ENCODE measurements at places on chromosomes 7 and 10.

- DNase-seq: no peak
Observed at GRCh38 chr10:27457261-27457945, 46.7 kb upstream of the RAB18 start.

GRCh38 chr7:130733931-130734814, at the start of gene KLF14:
KLF14 (minus strand) TSS chr7:130734207; CDS start chr7:130734033, 174 bp downstream.
- DNase-seq: no peak

DNA sequence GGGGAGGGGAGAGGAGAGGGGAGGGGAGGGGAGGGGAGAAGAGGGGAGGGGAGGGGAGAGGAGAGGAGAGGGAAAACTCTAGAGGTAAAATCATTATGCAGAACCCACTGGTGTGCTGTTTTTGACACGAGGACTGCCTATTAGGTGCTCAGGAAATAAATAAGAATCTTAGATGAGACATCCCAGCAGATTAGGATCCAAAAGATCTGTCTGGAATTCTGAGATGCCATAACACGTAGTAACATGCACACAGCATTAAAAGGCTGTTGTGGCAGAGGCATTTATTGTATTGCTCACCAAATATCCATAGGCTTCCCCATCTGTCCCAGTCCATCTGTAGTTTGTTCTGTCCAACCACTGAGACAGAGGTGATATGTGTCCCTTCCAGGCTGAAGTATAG, 40.8 kb upstream of the KMT2E start:
- no peak for DNase-seq

- DNase-seq: peak; percentile 48
Observed at GRCh38 chr7:121530227-121531174, 134.4 kb upstream of the FAM3C start.

DNA sequence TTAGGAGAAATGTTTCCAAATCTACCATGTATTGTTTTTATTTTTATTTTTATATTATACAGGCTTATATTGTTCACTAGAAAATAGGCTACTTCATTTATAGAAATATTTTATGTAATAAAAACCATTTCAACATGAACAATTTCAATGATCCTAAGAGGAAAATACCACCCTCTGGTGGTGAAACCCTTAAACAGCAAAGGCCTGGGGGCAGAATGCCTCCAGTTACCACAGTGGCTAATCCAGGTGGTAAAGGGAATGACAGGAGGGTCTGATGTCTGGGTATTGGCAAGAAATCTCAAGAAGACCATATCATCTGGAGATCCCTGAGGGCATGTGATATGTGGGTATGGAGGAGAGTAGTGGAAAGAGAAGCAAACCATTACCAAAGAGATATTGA, 19.3 kb downstream of the MACC1 start:
- DNase-seq: no peak

DNA sequence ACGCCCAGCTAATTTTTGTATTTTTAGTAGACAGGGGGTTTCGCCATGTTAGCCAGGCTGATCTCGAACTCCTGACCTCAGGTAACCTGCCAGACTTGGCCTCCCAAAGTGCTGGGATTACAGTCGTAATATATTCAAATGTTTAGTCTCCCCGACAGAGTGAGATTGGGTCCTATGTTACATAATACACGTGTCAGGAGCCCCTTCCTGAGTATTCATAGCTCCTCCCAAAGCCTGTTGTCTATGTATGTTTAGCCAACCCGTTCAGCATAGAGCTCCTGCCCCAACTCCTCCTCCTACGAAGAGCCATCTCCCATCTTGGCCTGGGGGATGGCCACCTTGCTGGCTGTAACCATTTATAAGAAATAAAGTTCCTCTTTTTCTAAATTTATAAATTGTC, 2.7 kb upstream of the PPP2R2D start:
- DNase-seq: no peak

GRCh38 chr7:143452495-143452894, 9.2 kb downstream of the TAS2R60 start:
- DNase-seq: no peak

DNA sequence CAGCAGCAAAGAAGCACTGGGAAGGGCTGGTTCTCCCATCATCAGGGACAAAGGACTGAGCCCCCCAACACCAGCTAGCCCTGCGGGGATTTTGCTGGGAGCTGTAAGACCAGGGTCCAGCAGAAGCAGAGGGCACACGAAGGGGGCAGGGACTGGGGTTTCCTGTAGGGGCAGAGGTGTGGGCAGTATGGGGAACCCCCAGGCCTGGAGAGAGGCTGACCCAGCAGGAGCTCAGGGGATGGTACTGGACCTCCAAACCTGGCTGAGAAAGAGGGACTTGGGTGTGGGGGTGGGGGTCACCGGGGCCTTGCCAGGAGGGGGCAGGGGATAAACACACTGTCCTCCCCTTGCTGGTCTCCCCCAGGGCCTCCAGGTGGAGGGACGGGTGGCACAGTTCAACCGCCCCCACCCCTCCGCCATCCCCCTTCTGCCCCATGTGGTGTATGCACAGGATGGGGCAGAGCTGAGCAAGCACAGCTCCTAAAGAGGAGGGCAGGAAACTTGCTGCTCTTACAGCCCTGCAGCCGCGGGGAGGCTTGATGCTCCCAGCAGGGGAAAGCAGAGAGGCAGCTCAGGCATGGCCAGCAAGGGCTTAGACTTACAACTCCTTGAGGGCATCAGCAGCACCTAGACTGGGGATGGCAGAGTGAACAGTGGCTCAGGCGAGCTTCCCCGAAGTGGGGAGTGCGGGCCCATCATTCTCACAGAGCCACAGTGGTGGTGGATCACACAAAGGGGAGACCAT, 12.4 kb upstream of the RET start:
- DNase-seq: no peak

- DNase-seq: no peak
Observed at GRCh38 chr7:17063045-17063383, 181.2 kb upstream of the AGR3 start.

DNA sequence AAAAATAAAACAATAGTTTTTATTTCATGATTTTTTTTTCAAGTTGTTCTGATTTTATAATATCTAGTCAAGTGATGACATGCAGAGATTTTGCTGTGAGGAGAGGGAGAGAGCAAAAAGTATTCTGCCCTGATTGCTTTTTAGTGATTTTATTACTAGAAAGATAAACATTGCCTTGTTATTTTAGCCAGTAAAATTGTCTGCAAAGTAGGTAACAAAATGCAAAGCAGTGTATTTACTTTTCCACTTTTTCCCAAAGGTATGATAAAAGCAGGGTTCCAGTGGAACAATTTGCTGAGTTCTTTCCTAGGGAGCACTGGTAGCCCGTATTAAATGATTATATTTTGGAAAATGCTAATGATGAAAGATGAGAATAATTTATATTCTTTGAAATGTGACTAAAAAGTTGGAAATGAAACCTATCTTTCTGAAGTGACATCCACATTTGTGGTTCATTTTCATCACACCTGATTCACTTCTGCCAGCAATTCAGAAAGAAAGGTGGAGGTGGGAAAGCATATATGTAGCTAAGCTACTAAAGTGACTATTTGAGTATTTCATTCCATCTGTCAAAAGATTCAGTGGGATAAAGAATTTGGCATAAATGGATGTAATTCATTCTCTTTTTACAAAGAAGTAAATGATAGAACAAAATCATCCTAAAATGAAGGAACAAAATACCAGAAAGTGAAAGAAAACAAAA, 300.3 kb downstream of the ADK start:
- no peak for DNase-seq

DNA sequence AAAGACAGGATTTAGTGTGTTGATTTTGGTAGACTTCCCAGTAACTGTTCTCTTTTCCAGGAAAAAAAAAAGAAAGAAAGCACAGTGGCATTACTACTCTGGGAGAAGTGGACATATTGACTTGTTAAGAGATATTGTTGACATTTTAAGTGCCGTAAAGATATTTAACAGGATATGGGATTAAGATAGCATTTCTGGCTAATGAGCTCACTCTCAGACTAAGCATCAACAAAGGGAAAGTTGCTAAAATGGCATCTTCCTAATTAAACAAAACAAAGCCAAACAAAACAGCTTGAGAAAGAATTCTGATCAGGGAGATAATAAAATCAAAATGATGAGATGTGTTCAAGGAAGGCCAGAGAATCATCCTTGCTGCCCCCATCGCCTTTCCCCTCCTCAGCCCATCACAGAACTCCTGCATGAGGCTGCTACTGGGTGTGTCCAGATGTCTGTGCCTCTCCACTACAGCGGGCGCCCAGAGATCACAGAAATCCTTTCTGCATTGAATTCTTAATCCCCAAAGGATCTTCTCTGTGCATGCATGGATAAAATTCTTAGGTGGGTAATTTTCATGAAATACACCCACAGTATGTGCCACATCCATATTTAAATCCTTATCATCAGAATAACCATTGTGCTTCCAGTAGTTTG, 270.5 kb downstream of the POU6F2 start:
- no peak for DNase-seq

DNA sequence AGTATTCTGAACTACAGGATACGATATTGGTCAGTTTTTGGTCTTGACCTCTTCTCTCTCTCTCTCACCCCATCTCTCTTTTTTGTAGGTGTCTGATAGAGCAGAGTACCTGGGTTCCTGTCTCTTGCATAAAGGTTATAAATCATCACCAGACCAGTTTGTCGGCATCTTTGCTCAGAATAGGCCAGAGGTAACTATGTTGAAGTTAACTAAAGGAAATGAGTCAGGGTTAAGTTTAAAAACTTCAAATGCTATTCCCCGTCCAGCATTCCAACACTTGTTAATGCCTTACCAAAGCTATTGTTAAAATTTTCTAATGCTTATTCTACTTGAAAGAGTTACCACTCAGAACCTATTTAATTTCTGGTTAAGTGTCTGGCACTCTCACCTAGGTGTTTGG, 30.7 kb downstream of the ACSL5 start:
- DNase-seq: no peak

DNA sequence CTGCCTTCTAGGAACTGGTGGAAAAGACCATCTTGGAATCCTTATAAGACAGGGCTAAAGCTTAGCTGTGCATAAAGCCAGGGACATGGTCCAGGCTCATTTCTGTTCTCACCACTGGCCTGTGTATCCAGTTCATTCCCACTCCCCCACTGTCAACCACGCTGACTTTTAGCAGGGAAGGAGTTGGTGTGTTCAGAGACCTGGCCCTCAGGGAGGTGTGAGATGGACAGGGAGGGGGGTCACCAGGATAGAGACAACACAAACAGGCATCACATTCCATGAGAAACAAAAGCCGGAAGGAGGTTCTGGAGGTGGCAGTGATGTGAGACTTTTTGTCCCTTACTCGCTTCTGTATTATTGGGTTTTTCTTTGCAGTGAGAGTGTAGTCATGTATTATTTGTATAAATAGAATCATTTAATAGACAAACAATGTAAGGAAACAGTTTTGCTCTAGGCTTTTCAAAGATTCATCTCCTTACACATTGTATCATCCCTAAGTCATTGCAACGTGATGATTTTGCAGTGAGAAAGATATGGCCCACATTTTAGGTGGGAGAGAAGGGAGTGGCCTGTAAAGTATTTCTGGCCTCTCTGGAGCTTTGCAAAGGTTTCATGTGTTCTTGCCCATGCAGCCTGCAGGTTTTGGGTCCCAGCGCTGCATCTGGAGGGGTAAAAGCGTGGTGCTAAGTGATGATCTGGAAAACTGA, 52.0 kb downstream of the EEPD1 start:
- DNase-seq: no peak

DNA sequence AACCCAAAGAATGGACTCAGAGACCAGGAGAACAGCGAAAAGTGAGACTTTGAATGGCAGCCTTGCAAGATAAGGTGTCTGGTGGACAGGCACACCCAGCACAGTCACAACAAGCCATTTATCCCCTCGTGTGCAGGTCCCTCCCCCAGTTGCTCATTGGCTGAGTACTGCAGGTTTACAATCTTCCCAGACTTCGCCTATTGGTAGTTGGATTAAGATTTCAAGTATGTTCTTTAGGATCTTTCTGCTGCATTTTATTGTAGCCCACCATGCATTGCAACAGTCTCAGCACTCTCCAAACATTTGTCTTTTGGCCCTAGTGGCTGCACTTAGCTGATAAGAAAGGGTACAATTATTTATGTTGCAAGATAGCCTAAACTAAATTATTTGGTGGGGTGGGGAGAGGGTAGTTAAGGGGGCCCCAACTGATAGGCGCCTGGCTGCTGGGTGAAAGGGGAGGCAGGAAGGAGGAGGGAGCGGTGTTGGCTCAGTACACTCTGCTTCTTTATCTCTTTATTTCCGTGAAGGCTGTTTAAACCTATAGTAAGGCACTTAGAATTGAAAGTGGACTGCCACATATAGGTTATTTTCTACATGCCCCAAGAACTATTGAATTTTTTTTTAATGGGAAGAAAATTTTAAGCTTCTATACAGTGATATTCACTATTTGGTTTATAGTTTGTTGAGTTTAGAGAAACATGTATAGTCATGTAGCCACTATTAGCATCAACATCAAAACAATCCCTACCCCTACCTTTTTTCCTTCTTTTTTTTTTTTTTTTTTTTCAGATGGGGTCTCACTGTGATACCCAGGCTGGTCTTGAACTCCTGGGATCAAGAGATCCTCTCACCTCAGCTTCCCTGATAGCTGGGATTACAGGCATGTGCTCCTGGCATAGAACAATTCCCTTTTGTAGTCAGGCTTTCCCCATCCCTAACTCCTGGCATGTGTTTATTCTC, 54.2 kb downstream of the GUSB start:
- DNase-seq: no peak

DNA sequence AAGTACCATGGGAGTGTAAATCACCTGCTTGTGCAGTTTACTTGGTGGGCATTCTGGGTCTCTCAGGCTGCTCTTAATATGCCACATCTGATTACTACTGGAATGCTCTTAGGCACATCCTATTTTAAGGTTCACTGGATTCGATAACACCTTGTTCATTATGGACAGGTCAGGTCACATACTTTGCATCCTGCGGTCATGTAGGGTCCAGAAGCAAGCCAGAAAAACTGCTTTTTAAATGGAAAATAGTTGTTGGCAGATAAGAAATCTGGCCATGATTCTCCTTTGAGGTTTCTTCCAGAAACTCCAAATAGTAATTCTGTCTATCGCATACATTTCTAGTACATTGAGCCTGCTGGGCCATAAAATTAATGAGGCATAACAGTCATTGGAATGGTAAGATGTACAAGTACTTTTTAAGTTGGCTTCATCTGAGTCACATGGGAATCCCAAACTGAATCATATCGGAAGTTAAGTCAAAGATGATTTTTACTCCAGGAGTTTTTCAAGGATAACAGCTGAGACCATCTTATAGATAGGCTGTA, 371.9 kb downstream of the LRRTM3 start:
- no peak for DNase-seq

GRCh38 chr10:95289003-95289920, 1.5 kb downstream of the PDLIM1 start:
- DNase-seq: no peak

GRCh38 chr10:78868048-78868447, 200.7 kb upstream of the ZMIZ1 start:
- no peak for DNase-seq

GRCh38 chr7:117152213-117153007, 170.4 kb downstream of the WNT2 start:
- DNase-seq: no peak

- no peak for DNase-seq
Observed at GRCh38 chr7:36205803-36206202, 52.7 kb downstream of the EEPD1 start.

GRCh38 chr10:77071956-77072355, 565.7 kb downstream of the KCNMA1 start:
- DNase-seq: no peak

GRCh38 chr7:53740971-53741370, 705.5 kb downstream of the POM121L12 start:
- DNase-seq: no peak

Measured in activated T-cell treated with anti-CD3 and anti-CD28 coated beads for 24 hours (primary cell).